ENCODE measurements at places on chromosomes 4 and X.

DNA sequence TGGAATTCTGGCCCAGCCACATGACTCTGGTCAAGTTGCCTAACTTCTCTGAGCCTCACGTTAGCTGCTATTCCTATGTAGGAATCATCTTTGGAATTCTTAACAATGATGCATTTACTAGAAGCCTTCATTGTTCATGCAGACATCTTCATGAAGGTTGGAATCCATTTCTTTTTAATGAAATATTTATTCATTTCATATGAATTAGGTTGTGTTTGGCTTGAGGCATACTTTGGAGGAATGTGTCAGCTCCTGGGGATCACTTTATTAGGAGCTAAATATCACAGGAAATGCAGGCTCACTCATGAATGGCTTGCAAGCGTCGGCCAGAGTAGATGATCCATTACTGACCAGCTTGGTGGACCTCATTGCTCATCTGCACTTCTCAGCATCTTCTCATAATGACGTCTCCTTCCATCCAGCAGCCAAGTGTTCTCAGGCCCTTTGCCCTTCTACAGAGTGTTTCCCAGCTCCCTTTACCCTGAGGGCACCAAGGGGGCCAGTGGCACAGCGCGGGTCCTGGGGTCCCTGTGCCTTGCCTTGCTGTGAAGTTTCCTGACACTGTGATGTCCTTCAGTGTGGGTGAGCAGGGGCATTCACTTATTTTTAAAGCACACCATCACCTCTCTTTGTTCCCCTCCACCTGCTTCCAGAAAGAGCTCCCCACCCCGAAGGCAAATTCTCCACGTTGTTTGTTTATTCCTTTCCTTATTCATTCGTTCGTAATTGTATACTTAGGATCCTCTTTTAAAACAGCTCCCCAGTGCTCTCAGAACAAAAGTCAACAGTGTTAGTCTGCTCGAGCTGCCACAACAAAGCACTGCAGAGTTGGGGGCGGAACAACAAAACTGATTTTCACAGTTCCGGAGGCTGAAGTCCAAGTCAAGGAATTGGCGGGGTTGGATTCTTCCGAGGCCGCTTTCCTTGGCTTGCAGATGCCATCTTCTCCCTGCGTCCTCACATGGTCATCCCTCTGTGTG, 106.8 kb downstream of the STK32B start:
- DNase-seq, result no peak

DNA sequence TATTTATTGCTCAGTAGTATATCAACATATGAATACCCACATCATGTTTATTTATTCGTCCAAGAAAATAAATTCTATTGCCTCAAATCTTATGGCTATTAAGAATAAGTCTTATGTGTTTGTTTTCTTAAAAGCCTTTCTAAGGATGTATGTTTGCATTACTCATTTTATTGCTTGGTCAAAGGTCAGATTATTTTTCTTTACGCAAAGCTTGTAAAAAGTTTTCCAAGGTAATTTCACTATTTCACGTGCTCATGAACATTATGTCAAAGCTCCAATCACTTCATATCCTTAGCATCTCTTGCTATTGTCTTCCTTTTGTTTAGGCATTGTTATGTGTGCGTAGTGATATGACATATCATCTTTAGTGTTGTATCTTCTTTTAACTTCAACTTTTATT, 258.5 kb upstream of the FSTL5 start:
- no peak for DNase-seq

- DNase-seq, result no peak
These were observed 148.0 kb upstream of the JADE1 start for GRCh38 chr4:128661479-128661878.

GRCh38 chr4:156101571-156101970, 147.9 kb upstream of the CTSO start:
- DNase-seq, result no peak

GRCh38 chr4:1250921-1251772, 2.2 kb upstream of the CTBP1 start:
- no peak for DNase-seq

GRCh38 chr4:170014359-170015011, 11.7 kb downstream of the MFAP3L start:
- no peak for DNase-seq

DNA sequence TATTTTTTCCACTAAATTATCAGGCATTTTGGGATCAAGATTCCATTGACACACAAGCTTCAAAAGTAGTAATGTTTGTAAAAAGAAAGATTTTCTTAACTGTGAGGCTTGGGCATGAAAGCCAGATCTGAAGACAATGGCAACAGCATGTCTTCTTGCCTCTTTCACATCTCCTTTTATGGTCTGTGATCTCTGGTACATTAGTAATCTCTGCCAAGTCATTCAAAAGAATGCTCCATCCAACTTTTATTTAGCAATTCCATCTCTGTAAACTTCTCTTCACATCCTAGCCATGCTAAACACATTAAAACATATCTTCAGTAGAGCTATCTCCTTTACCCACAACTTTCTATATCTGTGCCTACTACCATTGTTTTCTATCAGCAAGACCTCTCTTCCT, 465.4 kb downstream of the FAT4 start:
- no peak for DNase-seq

DNA sequence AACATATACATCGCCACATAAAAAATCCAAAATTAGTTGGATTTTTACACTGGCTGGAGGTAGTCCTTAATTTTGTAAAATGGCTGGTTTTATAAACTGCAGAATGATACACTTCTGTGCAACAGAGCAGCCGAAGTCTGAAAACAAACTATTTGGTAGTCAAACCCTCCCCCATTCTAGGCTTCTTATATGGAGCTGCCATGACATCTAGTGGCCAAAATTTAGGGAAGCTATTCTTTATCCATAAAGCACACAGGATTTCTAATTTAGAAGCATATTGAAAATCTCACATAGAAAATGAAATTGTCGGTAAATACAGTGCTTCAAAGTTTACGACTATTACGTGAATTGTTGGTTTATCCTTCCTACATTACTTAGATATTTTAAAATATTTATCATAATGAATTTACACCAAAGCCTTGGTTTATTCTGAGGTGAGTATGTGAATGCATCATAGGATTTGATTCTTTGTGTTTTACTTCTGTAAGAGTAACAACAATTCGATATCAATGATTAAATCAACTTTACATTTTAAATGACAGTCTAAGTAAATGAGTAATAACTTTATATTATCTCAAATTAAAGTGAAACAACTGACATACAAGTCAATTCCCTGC, 113.4 kb upstream of the FAM241A start:
- DNase-seq, result no peak

GRCh38 chr4:5139141-5139540, 87.9 kb downstream of the STK32B start:
- DNase-seq, result no peak

GRCh38 chr4:128068918-128069317, 7.8 kb downstream of the LARP1B start:
- DNase-seq, result no peak

- no peak for DNase-seq
These were observed 201.2 kb downstream of the MID1IP1 start for GRCh38 chrX:39002466-39002865.

- DNase-seq, result no peak
These were observed 22.8 kb downstream of the REELD1 start for GRCh38 chr4:146237092-146237491.

DNA sequence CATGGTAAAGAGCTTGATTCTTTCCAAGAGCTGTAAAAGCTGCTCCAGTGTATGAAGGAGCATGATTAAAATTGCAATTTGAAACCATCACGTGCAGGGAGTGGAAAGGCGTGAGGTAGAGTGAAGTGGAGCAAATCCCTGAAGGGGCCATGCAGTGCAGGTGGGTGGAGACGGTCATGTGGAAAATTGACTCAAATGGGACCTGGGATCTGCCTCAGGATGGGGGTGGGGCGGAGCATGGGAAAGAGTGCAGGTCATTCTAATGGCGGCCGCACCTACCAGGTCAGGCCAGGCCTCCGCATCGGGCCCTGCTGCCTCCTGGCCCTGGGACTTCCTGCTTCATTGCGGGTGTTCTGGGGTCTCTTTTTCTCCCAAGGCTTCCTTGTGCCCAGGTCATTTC, 25.3 kb upstream of the TRIM60 start:
- DNase-seq, result no peak
